Stimulated activated CD4-positive, alpha-beta T cell treated with anti-CD3 and anti-CD28 coated beads, Interleukin-15, amount 100 ng/mL, for 1 hour (primary cell): ENCODE measurements at places on chromosomes 6 and 20.

DNA sequence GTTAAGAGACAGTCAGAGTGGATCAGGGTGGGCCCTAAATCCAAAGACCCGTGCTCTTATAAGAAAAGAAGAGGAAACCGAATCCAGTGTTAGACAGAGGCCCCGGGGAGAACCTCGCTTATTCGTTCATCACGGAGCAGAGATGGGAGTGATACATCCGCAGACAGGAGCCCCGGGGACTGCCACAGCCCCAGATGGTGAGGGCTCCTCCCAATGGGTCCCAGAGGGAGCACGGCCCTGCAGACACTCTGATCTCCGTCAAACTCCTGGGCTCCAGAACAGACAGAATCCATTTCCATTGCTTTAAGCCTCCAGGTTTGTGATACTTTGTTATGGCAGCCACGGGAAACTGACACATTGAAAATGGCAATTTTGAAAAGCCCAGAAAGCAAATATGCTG, 47.0 kb downstream of the CDH4 start:
- DNase-seq: no peak

DNA sequence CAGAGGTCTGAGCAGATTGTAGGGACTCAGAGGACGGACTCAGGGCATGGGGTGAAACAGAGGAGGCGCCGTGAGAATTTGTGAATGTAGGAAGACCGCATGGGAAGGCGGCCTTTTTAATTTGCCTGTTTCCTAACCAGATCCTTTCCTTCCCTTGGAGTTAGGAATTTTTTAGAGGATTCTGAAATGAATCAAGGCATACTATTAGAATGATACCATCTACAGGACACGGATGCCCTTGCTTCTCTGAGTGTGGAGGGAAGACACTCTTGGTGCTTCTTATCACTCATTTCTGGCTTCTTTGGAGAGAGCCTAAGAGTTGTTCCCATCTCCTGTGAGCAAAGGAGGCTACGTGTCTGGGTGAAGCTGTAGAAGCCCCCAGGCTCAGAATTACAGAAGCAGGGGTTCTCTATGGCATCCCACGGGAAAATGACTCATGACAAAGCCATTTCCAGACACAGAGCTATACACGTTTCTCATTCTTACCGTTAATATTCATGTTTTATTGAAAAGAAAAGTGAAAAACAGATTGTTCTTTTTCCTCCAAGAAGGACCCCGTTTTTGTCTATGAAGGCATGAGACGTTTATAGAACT, 148.5 kb downstream of the EDN3 start:
- DNase-seq: no peak

- DNase-seq: no peak
Observed at GRCh38 chr20:47776639-47777038, 8.6 kb downstream of the SULF2 start.

DNA sequence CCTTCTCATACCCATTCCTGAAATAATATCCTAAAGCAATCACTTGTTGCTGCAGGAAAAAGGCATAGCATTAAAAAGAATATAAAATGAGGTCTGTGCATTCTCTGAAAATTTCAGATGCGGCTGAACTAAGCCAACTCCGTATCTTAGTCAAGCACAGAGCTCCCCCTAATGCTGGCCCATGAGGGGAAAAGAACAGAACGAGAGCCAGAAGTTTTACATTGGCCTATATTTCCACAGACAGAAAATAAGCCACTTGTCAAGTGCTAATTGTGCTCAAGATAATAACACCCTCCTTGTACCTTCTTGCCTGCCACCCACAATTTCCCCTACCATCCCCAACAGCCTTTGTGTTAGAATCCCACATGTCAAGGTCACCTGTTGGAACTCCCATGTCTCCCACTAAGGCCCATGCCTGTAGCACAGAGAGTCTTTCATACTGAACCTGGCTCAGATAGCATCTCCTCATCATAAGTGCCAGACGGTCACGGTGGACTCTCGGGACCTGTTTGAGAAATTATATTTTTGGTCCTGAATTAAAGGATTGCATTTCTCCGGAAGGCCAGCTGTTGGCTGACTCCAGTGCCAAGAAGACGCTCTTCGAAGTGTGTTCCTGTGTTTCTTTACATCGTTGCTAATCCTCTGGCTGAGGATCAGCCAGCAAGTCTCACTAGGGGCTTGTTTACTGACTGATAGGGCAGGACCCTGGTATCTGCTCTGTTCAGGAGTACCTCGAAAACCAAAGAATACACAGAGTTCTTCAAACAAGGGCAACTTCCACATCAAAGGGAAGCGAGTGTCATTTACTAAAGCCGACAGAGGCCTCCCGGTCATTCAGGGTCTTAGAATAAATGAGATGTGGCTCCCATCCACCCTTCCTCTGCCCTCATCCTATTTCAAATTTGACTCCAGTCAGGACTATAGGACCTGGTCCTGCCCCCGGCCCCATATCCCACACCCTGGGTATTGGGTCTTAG, 183.4 kb upstream of the FBXL4 start:
- no peak for DNase-seq

GRCh38 chr20:2402271-2402980, 21.7 kb downstream of the TGM6 start:
- no peak for DNase-seq

DNA sequence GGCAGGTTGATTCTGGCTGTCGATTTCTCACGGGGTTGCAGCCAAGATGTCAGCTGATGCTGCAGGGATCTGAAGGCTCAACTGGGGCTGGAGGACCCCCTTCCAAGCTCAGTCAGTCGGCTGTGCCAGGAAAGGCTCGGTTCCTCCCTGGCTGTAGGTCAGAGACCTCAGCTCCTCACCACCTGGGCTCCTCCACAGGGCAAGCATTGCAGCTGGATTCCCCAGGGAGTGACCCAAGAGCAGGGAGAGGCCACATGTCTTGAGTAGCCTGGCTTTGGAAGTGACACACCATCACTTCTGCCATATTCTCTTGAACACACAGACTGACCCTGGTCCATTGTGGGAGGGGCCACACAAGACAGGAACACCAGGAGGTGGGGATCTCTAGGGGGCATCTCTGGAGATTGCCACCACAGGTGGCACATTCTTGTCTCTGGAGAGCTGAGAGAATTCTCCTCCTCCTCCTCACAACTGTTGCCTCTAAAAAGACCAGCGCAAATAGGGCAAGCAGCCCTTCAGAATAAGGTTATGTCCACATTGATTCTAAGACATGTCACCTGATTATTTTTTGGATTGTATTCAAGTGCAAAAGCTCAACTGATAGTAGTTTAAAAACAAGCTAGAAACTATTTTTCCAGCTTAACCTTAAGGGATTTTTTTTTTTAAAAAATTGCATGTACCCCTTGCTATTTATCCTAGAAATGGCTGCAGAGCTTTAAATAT, 270.5 kb downstream of the NRN1 start:
- no peak for DNase-seq
